ENCODE measurements at places on chromosomes 3 and 15. TPM values are rescaled to one million over a fixed set of nuclear protein-coding genes. Genes with fewer than 3 reads are reported as not detected.

C3orf22 gene
- not detected for total RNA-seq

GNB4 gene
- 42.7 TPM for total RNA-seq

SLCO2A1 gene
- total RNA-seq, result not detected

RHOV gene
- not detected for total RNA-seq

HDAC11 gene
- total RNA-seq, result 17.2 TPM

DAZL gene
- total RNA-seq, result not detected
